ENCODE measurements at places on chromosomes 5 and 9.

DNA sequence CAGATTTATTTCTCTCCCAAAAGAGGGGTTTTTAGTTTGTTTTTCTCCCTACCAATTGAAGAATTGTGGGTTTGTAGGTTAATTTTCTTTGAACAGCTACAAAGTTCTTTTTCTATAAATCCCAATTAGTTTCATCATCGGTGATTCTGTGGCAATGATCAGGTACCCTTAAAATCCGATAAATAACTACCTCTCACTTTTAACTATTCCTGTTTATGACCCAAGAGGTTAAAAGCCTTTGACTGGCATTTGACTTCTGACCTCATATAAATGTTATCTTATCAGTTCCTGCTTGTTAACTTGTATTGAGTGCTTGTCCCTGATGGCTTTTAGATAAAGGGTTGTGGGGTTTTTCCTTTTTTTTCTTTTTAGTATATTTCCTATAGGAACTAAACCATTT is 124.4 kb upstream of the TMEM161B start:
- no peak for DNase-seq

GRCh38 chr9:121821326-121821725 is 169.9 kb downstream of the DAB2IP start:
- DNase-seq = no peak

DNA sequence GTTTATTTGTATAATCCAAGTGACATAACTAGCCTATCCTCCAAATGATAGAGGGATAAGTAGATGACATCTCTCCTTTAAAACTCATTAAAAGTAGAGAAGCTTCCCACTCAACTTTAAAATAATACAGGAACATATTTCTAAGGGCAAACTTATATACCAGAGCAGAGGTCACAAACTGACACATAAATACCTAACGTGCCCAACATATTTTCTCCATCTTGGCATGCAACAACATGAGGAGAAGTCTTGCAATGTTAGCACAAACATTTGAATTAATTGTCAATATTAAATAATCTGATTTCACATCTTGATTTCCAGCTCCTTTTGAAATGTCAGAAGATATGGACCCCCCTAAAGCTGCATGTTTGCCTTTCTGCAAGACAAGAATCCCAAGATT is 335.0 kb downstream of the DEPDC1B start:
- no peak for DNase-seq

GRCh38 chr9:22105005-22105722 is 96.1 kb upstream of the CDKN2B start:
- DNase-seq = no peak

GRCh38 chr5:8019719-8020218 is 150.8 kb downstream of the MTRR start:
- no peak for DNase-seq

DNA sequence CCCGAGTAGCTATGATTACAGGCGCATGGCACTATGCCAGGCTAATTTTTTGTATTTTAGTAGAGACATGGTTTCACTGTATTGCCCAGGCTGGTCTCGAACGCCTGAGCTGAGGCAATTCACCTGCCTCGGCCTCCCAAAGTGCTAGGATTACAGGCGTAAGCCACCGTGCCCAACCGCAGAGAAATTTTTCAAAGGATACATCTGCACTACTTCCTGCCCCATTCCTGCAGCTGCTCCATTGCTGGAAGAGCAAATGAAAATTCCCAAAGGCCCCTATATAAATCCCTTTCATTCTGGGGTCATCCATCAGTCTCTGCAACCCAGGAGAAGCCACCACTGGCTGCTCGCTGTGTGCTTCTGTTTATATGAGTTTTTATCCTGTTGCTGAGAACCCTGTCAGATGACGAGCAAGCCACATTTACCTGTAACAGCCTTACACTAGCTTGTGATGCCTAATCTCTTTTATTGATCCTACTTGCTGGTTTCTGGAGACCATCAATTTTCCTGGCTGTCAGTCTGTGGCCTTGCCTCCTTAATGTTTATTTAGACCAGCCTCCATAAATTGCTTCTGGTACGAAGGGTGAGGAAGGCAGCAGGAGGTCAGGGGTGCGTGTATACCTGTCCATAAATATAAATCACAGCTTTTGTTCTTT is 925.3 kb downstream of the TLE4 start:
- no peak for DNase-seq

DNA sequence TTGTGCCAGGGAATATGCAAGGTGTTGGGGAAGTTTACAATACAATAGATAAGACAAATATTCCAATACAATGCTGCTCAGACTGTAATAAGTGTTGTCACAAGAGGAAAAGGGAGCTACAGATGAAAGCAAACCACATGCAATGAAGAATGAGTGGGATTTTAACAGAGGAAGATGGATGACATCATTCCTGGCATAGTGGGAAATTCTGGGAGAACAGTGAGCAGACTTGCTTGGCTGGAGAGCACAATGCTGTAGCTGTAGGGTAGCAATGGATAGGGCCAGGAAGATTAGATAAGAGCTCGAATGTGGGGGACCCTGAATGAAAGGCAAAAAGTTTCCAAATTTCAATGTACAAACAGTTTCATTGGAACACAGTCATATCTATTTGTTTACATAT is 9.5 kb upstream of the DPYSL3 start:
- DNase-seq = peak; percentile 31

- DNase-seq = peak; percentile 13
These were observed 103.6 kb downstream of the BOD1 start for GRCh38 chr5:173512637-173513435.

DNA sequence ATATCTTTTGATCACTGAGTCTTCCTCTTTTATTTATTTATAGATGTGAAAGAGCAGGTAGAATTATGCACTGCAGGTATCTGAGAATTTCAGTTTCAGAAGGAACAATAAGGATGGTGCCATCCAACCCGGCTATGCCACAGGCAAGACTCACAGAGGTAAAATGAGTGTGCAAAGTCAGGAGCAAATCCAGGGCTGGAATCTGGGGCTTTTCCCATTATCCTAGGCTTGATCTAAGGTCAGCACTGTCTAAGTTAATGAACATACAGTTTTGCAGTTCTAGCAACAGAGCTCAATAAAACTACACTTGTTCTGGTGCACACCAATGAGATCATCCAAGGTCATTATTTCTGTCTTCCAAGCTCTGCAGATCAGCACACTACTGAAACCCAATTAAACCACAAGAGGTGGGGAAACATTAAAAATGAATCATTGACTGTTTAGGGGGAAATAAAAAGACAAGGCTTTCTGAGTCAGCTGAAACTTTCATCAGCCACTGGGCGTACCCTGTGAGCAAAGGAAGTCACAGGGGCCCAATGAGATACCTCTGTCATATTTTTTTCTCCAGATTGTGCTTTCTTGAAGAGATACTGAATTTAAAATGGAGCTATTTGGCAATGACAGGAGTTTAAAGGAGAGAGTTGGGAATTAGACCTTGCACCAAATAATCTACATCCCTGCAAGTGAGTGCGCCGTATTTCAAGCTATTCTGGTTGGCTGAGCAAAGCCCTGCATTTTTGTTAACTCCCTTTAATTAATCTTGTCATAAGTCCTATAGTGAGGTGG is 662.2 kb upstream of the ZNF608 start:
- DNase-seq = peak; percentile 93

DNA sequence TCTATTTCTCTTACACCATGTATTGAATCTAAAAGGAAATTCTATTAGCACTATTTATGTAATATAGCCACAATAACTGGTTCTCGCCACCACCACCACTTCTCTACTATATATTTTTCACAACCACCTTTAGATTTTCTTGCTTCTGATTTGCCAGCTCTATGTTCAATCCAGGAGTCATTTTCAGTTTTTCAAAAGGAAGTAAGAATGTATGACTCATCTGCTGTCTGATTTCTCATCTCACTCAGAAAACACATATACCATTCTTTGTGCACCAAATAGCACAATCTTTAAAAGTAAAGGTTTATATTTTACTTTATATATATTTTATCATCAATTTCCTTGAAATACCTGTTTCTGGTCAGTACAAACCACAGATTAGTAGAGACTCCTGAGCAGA is 1127.5 kb downstream of the TAF11L14 start:
- peak; percentile 52 for DNase-seq

DNA sequence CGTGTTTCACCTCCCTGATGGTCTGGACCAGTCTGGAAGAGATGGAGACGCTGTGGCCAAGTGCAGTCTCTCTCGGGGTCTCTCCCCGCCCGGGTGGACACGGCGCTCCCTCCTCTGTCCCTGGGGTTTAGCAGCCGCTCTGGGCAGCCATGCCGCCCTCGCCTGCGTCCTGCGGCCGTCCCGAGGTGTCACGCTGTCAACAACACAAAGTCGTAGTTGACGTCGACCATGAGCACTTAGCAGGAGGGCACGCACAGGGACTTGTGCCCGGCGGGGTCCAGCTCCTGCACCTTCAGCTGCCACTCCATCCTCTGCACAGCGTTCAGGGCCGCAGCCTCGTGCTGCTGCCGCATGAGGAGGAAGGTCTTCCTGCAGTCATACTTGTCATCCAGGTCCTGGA is 368.9 kb downstream of the CDH9 start:
- no peak for DNase-seq

DNA sequence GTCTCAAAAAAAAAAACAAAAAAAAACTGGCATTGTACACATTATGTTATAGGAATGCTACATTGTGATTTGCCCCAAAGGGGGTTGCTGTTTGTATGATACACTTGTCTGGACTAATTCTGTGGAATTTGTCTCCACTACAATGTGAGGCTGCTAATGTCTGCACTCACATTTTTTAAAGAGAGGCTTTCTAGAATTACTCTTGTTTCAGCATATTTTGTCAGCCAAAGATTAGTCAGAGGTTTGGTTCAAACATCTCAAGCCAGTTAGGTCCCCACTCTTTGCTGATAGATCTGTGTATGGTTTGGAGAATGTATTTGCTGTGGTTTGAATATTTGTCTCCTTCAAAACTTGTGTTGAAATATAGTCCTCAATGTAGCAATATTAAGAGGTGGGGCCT is 59.3 kb upstream of the ZNF169 start:
- DNase-seq = no peak

GRCh38 chr5:65663804-65664521 is 39.1 kb downstream of the SHLD3 start:
- DNase-seq = peak; percentile 52

- DNase-seq = peak; percentile 76
These were observed 63.6 kb upstream of the IL17B start for GRCh38 chr5:149442563-149443182.

- no peak for DNase-seq
These were observed 33.2 kb upstream of the RXRA start for GRCh38 chr9:134293031-134293521.

- no peak for DNase-seq
These were observed 12.4 kb downstream of the POLK start for GRCh38 chr5:75524071-75524470.
